Epithelial cell of prostate (primary cell): ENCODE measurements at places on chromosomes 12 and 14.

- peak; percentile 31 for DNase-seq
Measured at GRCh38 chr12:93317227-93317626, 60.5 kb upstream of the NUDT4 start.

- no peak for DNase-seq
Measured at GRCh38 chr14:99838639-99839134, 45.5 kb downstream of the EML1 start.

DNA sequence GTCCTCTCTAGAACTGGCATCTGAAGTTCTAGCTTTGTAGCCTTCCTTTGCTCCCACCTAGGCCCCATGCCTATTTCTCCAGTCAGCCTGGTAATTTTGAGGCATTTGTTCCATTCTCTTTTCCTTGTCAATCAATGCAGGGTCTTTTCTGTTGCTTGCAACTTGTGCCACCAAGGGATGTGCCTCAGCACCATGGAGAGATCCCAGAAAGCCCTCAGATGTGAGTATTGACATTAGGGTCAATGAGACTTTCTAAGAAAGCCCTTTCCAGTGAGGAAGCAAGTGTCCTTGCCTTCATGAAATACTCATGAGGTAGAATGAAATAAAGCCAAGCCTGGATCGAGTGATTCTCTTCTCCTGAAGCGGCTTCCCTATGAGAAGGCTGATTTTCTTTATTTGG is 213.9 kb downstream of the SLC15A4 start:
- DNase-seq = no peak

DNA sequence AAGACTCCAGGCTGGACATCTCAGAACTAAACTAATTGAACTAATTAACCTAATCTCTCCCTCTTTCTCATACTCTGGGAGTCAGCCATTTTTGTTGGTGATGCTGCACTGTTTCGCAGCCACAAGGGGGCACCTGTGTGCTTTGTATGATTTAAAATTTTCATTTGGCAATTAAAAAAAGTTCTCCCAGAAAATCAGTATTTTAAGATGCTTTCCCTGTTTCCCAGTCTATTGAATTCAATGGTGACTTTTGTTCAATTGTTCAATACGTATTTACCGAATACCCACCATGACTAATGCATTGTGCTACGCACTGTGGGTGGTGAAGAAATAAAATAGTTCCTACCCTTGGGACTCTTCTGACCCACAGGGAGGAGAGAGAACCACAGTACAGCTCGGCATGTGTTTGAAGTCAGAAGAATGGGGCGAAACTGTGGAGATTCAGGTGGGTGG is 63.7 kb downstream of the ZNF664 start:
- no peak for DNase-seq

DNA sequence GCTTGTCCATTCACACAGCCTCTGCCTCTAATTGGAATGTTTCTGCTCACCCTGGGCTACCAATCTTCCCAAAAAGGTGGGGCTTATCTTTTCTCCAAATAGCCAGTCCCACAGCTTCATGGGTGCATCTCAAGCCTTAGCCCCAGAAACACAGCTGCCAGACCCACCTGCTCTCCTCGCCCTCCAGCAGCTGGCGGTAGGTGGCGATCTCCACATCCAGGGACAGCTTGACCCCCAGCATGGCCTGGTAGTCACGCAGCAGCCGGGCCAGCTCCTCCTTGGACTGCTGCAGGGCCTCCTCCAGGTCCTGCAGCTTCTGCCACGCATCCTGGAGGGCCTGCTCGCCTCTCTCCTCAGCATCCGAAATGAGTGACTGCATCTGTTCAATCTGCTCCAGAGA is 11.1 kb downstream of the KRT77 start:
- no peak for DNase-seq

DNA sequence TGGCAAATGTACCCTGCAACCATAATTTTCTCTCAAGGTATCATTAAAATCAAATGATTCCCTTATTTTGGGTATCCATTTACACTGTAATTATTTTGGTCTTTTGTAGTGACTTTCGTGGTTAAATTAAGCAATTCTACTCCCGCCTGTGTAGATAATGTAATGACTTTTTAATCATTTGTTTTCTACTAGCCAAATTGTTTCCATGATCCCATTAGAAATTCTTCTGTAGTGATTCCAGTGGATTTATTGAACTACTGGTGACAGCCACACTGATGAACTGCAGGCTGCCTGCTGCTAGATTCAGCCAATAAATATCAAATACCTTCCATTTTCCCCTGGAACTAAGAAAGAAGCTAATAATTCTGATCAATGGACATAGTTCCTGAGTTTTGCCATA is 96.0 kb downstream of the WIF1 start:
- DNase-seq = no peak

GRCh38 chr12:23204933-23205778 is 580.2 kb downstream of the ETNK1 start:
- DNase-seq = no peak

DNA sequence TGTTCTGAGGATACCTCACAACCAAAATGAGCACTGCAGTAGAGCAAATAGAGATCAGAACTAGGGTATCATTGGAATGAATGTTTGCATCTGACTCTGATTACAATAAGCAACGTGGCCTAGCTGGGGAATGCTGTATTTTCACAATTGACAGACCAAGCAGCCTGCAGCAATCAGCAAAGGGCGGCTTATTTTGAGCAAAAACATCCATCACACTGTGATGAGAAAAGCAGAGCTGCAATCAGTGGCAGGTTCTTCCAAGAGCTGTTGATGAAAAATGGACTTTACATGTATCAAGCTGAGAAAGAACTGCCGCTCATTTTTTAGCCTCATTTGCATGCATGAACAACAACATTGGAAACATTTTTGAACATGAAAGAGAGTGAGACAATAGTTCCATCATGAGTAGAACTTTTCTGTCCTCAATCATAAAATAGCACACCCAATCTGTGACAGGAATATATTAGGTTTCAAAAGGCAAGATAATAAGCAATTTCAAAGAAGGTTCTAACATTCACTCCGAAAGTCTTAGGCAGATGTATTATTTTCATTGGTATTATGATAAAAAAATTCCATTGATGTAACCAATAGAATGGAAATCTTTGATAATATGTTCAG is 249.7 kb upstream of the FBXO33 start:
- DNase-seq = no peak

- DNase-seq = no peak
Measured at GRCh38 chr12:53476769-53477209, 22.5 kb downstream of the MAP3K12 start.
